OCI-LY7 (cell line): ENCODE measurements at places on chromosomes 7 and 10. TPM values are rescaled to one million over a fixed set of nuclear protein-coding genes. Genes with fewer than 3 reads are reported as not detected.

Gene HIPK2
- total RNA-seq, result 7.9 and 10.3 TPM in 2 replicates

Gene SPDYE6
- total RNA-seq, result not detected in 2 replicates

Gene AOAH
- total RNA-seq, result 0.61 and 0.79 TPM in 2 replicates

Gene PRF1
- 5.8 and 6.3 TPM in 2 replicates for total RNA-seq

Gene AGR2
- total RNA-seq, result not detected in 2 replicates

Gene SLC26A5
- total RNA-seq, result not detected in 2 replicates

Gene FAM25G
- not detected in 2 replicates for total RNA-seq

Gene FGL2
- 0.30 and 0.72 TPM in 2 replicates for total RNA-seq

Gene CABCOCO1
- not detected in 2 replicates for total RNA-seq

Gene RPP38
- 21.6 and 22.1 TPM in 2 replicates for total RNA-seq

Gene LBX1
- not detected in 2 replicates for total RNA-seq

Gene RPEL1
- total RNA-seq, result not detected in 2 replicates

Gene POP7
- 43.7 and 47.2 TPM in 2 replicates for total RNA-seq

Gene WDR86
- 0.51 and 0.65 TPM in 2 replicates for total RNA-seq

Gene NKX6-2
- not detected in 2 replicates for total RNA-seq

Gene ADAM12
- total RNA-seq, result not detected in 2 replicates

Gene TET1
- total RNA-seq, result 3.4 and 3.8 TPM in 2 replicates

Gene PLA2G12B
- total RNA-seq, result not detected in 2 replicates

Gene EBLN1
- total RNA-seq, result not detected in 2 replicates

Gene OGDHL
- 0.23 and 0.24 TPM in 2 replicates for total RNA-seq

Gene PRSS1
- not detected in 2 replicates for total RNA-seq

Gene DPY19L1
- total RNA-seq, result 16.7 and 17.6 TPM in 2 replicates

Gene SLC12A9
- total RNA-seq, result 21.1 and 25.6 TPM in 2 replicates

Gene A1CF
- not detected in 2 replicates for total RNA-seq

Gene GNAT3
- total RNA-seq, result not detected in 2 replicates

Gene TRIL
- total RNA-seq, result not detected in 2 replicates

Gene SNX10
- 31.6 and 32.9 TPM in 2 replicates for total RNA-seq

Gene NUP205
- 132 and 138 TPM in 2 replicates for total RNA-seq

Gene HOXA2
- 0.42 TPM in 1 of 2 replicates, not detected in the other for total RNA-seq

Gene UPK3BL2
- total RNA-seq, result 19.5 and 22.2 TPM in 2 replicates

Gene SPRN
- total RNA-seq, result not detected in 2 replicates

Gene ASB4
- total RNA-seq, result not detected in 2 replicates

Gene PCLO
- total RNA-seq, result 1.4 and 3.0 TPM in 2 replicates

Gene OR13A1
- 14.5 and 17.4 TPM in 2 replicates for total RNA-seq

Gene CHAT
- total RNA-seq, result not detected in 2 replicates

Gene ACSM6
- total RNA-seq, result not detected in 2 replicates

Gene CELF2
- 17.2 and 19.1 TPM in 2 replicates for total RNA-seq

Gene IL6
- total RNA-seq, result not detected in 2 replicates

Gene CHST3
- total RNA-seq, result not detected in 2 replicates

Gene PKD2L1
- total RNA-seq, result 0.76 TPM in 1 of 2 replicates, not detected in the other
